BE2C (cell line): ENCODE measurements at places on chromosomes 11 and 22.

DNA sequence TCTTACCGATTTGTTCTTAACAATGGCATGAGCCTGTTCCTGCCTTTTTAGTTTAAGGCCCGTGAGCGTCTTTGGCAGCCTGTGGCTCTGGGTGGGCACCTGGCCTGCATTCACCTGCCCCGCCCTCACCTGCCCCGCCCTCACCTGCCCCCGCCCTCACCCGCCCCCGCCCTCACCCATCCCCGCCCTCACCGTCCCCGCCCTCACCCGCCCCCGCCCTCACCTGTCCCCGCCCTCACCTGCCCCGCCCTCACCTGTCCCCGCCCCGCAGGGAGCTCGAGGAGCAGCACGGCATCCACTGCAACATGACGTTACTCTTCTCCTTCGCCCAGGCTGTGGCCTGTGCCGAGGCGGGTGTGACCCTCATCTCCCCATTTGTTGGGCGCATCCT lies 14.2 kb downstream of the GATD1 start:
- no peak for DNase-seq

- DNase-seq, result no peak
These were observed 53.8 kb downstream of the BUD13 start for GRCh38 chr11:116718955-116719501.

DNA sequence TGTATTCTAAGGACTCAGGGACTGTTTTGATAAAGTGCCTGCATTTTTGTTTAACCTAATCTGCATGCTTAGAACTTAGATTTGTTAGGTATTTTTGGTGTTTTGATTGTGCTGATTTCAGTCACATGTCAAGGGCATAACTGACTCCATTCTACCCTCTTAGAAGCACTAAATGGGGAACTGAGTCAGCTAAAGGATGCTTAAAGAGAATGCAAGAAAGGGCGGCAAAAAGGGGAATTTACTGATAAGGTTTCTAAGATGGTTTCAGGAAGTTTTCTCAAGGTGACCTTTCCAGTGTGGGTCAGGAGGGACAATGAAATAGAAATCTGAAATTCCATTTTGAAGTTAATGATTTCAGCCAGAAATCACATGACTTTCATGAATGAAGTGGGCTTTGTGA lies 43.0 kb downstream of the MMP20 start:
- DNase-seq, result no peak

- no peak for DNase-seq
These were observed 101.0 kb downstream of the BRD1 start for GRCh38 chr22:49726701-49727101.

- DNase-seq, result no peak
These were observed 66.2 kb upstream of the ZC3H12C start for GRCh38 chr11:110026858-110027626.
